ENCODE measurements at places on chromosomes 6 and 20.

GRCh38 chr6:119966484-119966883 lies 616.9 kb upstream of the MAN1A1 start:
- no peak for DNase-seq

DNA sequence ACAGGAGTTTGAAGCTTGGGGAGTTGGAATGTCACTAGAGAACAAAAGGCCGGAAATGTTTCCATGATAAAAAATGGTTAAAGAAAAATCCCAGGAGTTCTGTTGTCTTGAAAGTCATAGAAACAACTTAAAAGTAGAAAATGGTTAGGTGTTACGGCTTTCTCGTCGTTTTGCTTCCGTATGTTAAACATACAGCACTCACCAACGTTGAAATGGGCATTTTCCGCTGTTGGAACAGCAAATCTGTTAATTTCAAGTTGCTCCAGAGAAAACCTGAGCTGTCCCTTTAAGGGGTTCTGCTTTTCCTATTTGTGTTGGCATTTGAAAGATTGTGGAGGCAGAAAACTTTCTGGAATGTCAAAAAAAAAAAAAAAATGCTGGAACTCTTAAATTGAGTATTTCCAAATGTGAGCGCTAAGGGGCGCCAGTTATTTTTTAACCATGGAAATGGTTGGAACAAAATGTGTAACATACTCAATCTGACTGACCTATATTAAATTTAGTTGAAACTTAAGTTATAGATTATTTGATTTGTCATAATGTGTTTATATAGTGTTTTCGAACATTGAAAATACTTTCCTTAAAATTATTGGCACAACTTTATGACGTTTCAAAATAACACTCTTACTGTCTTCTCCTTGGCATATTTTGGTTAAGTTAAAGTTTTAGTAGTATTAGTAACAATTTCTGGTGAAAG lies 2.2 kb downstream of the QKI start:
- peak; percentile 18 for DNase-seq

- no peak for DNase-seq
These were observed 6.3 kb downstream of the SDCBP2 start for GRCh38 chr20:1322511-1323245.

- no peak for DNase-seq
These were observed 51.4 kb downstream of the ZDHHC14 start for GRCh38 chr6:157432231-157432891.

- no peak for DNase-seq
These were observed 165.9 kb upstream of the MARCKS start for GRCh38 chr6:113691260-113691656.

- DNase-seq, result no peak
These were observed 70.5 kb upstream of the PIM1 start for GRCh38 chr6:37099442-37099841.

DNA sequence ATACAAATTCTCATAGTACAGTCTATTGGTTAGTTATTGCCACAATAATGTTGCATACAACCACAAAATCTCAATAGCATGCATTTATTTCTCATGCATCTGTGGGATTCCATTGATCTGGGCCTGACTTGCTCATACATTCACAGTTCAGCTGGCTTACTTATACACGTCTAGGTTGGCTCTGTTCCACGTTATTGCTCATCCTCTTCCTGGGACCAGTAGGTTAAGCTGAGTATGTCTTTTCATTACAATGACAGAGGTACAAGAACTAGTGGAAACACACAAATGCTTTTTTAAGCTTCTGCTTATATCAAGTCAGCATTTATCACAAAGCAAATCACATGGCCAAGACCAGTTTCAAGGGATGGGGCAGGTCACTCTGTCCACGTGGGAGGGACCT lies 485.3 kb upstream of the BTBD3 start:
- DNase-seq, result no peak

- no peak for DNase-seq
These were observed 2.6 kb downstream of the NFKBIE start for GRCh38 chr6:44262467-44263353.

DNA sequence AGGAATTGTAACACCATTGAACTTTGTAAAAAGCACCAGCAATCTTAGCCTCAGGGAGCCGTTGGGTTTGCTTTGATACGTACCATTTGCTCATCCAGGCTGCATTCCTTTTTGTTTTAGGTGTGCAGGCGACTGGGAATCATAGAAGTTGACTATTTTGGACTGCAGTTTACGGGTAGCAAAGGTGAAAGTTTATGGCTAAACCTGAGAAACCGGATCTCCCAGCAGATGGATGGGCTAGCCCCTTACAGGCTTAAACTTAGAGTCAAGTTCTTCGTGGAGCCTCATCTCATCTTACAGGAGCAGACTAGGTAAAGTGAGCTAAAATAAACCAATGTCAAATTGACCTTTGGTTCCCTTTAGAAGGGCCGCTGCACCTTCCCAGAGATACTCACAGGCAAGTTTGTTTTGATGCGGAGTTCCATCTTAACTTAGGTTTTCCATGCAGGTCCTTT lies 1.6 kb downstream of the MYLIP start:
- DNase-seq, result no peak

DNA sequence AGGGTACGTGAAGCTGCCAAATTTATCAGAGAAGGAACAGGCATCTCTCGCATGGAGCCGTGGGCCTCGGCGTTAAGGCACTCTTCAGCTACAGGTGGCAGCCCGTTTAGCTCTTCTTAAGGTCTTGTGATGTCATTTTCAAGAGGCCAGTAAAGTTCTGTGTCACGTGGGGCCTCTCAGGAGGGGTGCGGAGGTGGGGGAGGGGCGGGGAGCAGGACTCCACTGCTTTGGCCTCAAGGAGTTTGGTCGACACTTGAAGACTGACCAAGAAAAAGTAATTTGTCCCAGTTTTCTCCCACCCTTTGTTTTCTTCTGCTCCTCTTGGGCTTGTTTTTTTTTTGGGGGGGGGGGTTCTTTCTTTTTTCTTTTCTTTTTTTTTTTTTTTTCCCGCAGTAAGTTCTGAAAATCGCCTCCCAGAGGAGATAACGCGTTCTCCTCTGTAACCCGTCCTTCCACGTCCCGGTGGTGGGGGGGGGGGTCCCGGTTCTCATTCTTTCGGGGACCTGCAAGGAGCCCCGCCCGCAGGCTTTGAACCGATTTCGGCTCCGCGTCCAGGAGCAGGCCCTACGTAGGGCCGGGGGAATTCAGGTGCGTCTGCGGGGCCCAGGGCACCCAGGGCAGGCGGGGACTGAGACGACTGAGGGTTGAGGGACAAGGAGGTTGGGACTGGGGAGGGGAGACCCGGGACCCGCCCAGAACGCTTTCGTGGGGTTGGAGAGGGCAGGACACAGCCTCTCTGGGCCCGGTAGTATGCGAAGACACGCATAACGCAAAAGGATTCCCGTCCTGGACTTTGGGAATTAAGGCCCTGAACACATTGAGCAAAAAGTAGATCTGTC lies 26.0 kb downstream of the GPX6 start:
- DNase-seq, result peak; percentile 19

- no peak for DNase-seq
These were observed 127.2 kb upstream of the ECI2 start for GRCh38 chr6:4262526-4262925.

GRCh38 chr6:2162079-2162445 lies 83.3 kb downstream of the GMDS start:
- no peak for DNase-seq

DNA sequence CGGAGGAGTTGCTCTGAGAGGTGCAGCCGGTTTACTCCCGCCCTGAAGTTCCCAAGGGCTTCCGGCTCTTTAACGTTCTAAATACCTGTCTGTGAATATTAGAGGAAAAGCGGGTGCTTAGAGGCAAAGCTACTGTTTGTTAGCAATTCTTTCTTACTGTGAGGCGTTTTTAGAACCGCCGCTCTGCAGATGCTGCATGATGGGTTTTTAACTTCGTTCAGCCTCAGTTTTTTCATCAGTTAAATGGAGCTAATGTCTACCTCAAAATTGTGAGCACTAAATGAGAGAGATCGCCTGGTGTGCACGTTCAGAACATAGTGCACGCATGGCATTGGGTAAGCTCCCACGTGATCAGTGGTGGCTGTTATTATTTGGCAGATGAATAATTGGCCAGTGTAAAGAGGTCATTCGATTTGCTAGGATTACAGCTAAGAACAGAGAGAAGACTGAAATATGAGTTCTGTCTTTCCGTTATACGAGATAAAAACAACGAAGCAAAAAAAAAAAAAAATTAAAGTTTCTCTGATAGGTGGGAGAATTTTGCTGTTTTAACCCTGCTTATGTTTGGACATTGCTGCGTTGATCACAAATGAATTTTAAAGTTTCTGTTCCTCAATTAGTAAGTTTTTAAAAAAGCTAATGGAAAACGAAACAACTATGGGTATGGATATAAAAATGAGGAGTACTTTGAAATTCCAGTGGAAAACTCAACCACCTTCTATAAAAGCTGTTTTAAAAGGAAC lies 660 bp upstream of the TFB1M start:
- peak; percentile 60 for DNase-seq

- DNase-seq, result no peak
These were observed 101.5 kb downstream of the CEBPB start for GRCh38 chr20:50292079-50292590.

- no peak for DNase-seq
These were observed 41.1 kb downstream of the AKAP12 start for GRCh38 chr6:151280859-151281258.

DNA sequence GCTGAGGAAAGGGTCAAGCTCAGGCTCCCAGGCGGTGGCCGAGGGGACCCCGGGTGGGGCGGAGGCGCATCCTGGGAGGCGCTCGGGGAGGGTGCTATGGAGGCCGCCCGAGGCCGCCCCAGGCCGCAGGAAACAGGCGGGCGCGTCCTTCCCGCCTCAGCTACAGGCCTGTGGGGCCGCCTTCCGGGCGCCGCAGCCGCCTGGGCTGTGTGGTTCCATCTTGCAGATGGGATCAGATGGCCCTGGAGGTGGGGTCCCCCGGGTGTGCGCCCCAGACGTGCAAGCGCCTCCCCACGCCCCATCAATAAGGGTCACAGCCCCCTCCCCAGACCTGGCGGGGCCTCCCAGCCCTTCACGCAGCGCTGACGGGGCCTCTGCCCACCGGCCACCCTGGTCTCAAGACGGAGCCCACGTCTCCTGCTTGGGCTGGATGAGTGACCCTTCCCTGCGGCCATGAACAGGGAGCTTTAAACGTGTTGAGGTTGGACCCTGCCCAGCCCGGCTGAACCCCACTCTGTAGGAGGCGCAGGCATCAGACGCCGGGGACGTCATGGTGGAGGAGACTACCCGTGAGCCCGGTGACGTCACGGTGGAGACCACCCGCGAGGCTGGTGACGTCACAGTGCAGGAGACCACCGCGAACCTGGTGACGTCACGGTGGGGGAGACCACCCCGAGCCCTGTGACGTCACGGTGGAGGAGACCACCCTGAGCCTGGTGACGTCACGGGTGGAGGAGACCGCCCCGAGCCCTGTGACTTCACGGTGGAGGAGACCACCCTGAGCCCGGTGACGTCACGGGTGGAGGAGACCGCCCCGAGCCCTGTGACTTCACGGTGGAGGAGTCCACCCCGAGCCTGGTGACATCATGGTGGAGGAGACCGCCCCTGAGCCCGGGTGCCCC lies 267.0 kb downstream of the DLL1 start:
- no peak for DNase-seq

DNA sequence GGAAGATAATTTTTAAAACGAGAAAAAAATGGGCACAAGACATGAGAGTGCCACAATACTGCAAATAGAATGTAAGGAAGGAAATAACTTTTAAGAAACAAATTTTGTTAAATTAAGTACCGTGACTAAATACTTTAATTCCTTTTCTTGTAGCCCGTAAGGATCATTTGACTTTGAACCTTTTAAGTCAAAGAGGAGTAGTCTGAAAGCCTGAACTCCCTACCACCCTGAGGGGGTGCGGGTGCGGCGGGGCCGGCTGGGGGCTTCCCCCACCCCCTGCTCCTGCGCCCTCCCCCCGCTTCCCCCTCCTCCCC lies 231 bp upstream of the PHACTR2 start:
- no peak for DNase-seq

GRCh38 chr6:92125681-92126080 lies 1293.7 kb downstream of the EPHA7 start:
- DNase-seq, result no peak

GRCh38 chr6:113184291-113184690 lies 672.9 kb upstream of the MARCKS start:
- DNase-seq, result no peak

DNA sequence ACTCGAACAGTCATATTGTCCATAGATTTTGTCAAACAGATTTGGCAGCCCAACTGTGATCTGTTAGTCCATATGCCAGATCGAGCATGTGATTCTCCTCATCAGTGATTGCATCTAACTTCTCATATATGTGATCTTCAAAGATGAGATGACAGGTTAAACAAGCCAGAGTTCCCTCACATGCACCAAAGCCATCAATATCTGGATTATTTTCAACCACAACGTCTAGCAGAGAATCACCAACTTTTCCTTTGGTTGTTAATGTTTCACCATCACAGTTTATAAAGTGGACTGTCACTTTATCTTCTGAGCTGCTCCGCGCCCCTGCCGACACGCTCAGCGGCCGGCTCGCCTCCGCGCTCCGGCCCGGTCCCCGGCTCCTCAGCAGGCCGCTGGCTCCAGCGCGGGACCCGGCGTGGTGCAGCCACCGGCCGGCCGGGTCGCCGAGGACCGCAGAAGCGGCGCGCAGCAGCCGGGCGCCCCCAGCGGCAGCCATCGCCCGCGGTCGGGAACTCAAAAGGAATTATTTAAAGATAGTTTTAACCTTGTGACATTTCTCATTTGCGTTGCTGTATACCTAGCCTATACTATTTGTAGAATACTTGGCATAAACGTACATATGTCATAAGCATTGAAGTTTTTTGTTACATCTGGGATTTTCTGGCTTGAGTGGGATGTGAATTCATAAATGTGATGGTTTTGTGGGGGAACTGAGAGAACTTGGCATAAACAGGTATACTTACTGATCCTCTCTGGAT lies 40.1 kb upstream of the DYNLRB1 start:
- peak; percentile 3 for DNase-seq

DNA sequence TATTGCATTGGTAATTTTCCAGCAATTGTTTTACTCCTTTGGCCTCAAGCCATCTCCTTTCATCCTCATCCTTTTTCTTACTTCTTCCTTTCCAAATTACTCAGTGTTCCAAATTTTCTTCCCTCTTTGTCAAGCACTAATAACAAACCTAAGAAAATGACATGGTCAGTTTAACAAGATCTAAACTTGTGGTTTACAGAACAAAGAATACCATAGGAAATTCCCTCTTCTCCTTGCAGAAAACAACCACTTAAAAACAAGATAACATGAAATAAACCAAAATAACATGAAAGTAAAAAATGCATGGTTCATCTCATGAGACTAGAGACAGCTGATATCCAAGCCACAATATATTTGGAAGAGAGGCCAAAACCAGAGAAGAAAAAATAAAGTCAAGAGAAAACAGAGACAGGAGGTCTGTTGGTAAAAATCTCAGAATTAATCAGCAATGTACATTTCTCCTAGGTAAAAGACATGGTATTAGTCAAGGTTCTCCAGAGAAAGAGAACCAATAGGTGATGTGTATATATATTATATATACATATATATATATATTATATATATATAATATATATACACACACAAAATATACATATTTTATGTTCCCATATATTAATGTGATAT lies 51.0 kb upstream of the SENP6 start:
- DNase-seq, result no peak

DNA sequence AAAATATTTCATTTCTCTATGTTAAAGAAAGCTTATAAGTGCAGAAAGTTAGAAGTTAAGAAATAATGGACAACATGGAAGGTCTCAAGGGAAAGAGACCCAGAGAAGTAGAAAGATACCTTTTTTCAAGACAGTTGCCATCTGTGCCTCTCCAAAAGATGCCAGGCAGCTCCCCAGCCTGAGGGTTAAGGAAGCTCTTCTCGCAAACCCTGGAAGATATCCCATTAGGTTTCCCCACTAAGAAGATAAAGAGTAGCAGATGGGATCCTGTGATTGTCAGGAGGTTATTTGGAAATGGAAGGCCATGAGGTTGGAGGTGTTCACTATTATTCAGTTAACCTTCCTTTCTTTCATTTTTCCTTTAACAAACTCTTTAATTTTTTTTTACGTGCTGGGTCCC lies 110.1 kb upstream of the SIM1 start:
- DNase-seq, result no peak
